ENCODE measurements at places on chromosomes 16 and 17. TPM values are rescaled to one million over a fixed set of nuclear protein-coding genes. Genes with fewer than 3 reads are reported as not detected.

The SLC12A3 gene
- polyA plus RNA-seq = 16.5 TPM

The MYH13 gene
- 0.19 TPM for polyA plus RNA-seq

The NEUROD2 gene
- 0.03 TPM for polyA plus RNA-seq

The HSF4 gene
- 1.8 TPM for polyA plus RNA-seq

The SSH2 gene
- polyA plus RNA-seq = 16.5 TPM

- DNase-seq = no peak
These were observed 17.9 kb upstream of the AKAP1 start for GRCh38 chr17:57067162-57067561.

- DNase-seq = no peak
These were observed 28.6 kb upstream of the METRNL start for GRCh38 chr17:83050651-83051395.

- DNase-seq = no peak
These were observed 11.3 kb upstream of the TUBG2 start for GRCh38 chr17:42647778-42648177.

DNA sequence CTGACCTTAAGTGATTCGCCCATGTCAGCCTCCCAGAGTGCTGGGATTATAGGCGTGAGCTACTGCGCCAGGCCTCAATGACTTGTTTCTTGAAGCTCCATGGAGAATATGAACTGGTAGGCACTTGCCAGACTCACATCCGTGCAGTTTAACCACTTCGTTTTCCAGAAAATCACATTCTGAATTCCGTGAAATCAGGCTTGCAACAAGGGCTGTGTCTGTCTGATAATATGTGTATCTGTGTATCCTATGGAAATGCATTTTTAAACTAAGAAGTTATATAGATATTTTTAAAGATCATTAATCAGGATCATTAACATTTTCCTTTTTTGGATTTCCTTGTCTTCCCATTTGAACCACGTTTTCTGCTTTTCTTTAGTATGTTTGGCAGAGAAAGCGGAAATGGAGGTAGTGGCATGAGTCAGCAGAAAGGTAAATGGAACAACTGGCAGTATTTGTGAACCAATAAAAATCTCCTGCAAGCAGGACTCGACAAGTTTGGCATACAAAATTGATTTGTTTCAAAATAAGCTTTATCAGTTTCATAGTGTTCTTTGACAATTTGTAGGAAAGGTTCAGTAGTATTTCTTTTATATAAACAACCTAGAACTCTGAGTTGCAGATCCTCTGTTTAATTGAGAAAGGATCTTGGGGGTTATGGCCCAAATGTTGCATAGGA lies 33.0 kb downstream of the USP10 start:
- no peak for DNase-seq

DNA sequence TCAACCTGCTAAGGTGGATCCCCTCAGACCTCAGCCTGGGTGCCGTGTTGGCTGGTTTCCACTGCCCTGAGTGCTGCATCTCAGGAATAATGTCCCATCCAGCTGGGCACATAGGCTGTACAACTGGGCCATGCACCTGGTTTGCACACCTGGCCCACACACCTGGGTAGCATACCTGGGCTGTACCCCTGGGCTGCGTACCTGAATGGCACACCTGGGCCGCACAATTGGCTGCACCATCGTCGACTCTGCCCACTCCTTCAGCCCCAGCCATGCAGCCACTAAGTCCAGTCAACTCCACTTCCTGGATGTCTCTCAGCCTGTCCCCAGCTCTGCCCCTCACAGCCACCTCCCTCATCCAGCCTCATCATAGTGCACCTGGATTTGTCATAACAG lies 7.9 kb downstream of the SLC5A10 start:
- DNase-seq = no peak

DNA sequence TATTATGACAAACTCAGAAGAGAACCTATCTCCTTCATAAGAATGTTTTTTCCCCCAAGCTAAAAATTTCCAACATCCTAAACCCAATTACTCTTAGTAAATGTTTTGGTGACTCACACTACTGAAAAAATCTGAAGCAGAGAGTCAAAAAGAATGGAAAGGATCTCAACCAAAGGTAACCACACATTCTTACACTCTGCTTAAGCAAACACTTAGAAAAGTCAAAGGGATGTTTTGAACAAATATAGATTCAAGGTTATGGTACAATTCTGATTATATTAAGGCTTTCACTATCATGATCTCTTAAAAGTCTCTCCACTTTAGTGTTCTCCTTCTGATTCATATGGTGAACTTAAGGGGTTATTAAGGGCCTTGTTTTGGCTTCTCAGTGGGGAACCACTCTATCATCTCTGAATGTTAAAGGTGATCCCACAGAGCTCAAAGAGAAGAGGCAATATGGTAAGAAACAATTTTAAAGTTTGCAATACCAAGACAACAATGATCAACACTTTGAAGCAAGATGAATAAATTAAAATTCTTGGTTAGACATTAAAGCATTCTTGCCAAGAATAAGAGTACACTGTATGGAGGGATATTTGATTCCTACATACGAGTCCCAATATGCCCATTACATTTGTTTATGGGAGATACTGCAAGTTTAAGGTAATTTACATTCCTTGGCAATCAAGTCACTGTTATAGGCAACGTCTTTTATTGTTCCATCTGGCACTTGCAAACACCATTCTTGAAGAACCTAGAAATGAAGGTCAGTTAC lies 69.2 kb downstream of the CDC27 start:
- no peak for DNase-seq

- DNase-seq = no peak
These were observed 3.1 kb downstream of the EVI2A start for GRCh38 chr17:31318298-31318801.
